ENCODE measurements at places on chromosomes 5 and 9.

DNA sequence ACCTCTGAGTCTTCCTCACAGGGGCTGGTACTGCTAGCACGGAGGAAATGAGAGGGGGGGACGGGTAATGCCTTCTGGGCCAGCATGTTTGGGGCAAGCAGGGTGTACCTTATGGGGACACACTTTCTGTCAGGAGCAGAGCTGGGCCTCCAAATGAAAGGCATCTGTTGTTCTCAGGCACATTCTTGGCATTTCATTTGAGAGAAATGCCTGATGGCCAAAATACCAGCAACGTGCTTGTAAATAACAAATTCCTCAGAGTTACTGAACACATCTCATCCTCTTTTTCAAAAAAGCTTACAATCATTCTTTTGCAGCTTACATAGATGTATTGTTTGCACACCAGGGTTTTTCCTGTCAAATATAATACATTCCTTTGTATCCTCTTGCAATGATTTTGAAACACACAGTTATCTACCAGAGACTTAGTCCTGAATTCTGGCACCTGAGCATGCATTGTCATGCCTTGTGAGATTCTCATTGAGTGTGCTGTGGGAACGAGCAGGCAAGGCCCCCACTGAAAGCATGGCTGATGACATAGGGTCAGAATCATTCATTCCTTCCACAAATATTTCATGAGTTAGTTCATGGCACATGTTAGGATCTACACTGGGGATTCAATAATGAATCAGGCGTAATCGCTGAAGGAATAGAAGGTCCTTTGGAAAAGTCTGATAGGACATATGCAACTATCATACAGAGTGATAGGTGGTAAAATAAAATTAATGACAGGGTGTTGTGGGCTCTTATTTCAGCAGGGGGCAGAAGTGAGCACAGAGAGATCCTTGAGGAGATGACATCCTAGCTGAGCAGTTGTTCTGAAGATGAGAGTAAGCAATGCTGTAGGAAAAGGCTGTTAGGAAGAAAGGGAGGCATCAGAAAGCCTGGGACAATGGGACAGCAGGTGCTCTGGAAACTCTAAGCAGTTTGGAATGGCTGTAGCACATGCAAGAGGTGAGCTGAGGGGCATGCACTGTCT lies 260.9 kb upstream of the TUT7 start:
- no peak for DNase-seq

- no peak for DNase-seq
These were observed 60.8 kb downstream of the SEMA4D start for GRCh38 chr9:89436963-89437625.

GRCh38 chr9:7103771-7104170 lies 346.0 kb downstream of the KDM4C start:
- DNase-seq = no peak

DNA sequence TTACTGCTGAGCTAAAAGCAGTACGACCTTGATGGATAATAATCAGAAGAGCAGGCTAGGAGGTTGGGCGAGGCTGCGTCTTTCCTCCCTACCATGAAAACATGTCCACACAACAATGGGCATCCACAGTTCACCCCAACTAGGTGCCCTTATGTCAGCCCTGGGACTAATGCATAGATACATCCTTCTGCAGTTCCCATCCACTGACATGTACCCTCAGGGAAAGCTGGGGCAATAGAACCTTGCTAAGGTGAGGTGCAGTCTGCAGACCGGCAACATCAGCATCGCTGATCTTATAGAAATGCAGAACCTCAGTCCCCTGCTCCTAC lies 697 bp upstream of the PRUNE2 start:
- DNase-seq = no peak

- DNase-seq = no peak
These were observed 15.0 kb downstream of the S1PR3 start for GRCh38 chr9:89006267-89006666.

DNA sequence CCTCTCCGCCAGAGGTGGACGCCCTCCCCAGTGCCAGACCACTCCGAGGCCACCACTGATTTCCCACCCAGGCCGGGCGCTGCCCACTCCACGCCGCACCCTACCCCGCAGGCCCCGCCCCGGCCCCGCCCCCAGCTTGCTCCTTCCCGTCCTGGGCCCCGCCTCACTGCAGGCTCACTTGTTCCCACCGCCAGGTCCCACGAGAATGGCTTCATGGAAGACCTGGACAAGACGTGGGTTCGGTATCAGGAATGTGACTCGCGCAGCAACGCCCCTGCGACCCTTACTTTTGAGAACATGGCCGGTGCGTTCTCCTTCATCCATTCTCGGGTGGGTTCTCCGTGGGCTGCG lies 6.5 kb downstream of the LRRC26 start:
- no peak for DNase-seq

GRCh38 chr5:14450018-14450524 lies 131.5 kb upstream of the OTULINL start:
- DNase-seq = no peak

DNA sequence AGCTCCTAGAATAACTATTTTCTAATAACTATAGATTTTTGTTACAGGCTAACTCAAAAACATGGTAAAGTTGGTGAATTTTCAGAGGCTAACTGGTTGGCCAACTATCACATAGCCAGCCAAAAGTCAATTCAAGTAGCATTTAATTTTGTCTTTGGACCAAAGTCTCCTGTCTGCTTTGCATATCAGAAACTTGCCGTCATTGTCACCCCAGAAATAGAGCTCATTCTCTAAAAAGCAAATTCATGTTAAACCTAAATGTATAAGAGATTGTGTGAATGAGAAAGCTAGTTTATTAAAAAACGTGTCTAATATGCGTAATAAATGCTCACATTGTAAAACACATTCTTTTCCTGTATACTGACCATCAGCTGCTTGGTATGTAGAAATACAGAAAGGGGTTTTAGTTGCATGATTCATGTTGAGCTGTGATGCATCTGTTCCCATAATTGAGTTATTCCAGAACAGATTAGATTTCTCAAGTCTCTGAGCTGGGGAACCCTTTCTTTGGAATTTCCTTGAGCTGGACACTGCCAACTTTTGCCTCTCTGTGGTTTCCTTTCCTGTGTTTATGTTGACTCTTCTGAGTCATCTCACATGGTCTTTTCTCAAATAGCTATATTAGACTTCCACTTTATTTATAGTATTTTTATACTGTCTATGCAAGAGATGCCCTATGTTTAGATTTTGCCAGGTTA lies 7.3 kb downstream of the SRFBP1 start:
- no peak for DNase-seq

- DNase-seq = no peak
These were observed 722 bp downstream of the TBC1D9B start for GRCh38 chr5:179906795-179907555.

GRCh38 chr9:89185980-89186379 lies 7.4 kb upstream of the SHC3 start:
- no peak for DNase-seq
